GM12878 (cell line): ENCODE measurements at places on chromosomes 12 and 14.

- no peak for DNase-seq
These were observed 9.7 kb downstream of the TEDC1 start for GRCh38 chr14:105500726-105501101.

DNA sequence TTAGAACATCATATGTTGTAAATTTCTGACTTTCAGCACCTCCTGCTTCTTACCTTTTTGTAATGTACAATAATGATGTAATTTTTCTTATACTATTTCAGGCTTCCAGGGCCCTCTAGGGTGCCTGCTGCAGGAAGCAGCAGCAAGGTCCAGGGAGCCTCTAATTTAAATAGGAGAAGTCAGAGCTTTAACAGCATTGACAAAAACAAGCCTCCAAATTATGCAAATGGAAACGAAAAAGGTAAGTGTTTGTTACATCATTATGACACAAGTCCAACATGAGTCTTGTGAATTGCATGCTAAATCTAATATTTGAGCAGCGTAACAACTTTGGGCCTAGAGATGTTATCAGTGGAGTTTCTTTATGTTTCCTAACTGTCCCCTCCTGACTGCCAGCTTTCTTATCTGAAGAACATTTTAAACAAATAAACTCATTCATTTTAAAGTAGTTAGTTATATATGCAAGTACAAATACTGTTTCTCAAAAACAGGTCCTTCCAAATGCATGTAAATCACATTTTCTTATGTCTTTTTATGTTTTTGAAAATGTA is 167.6 kb downstream of the NAV3 start:
- DNase-seq: no peak

- no peak for DNase-seq
These were observed 341.0 kb downstream of the ZFP36L1 start for GRCh38 chr14:68451696-68452373.

DNA sequence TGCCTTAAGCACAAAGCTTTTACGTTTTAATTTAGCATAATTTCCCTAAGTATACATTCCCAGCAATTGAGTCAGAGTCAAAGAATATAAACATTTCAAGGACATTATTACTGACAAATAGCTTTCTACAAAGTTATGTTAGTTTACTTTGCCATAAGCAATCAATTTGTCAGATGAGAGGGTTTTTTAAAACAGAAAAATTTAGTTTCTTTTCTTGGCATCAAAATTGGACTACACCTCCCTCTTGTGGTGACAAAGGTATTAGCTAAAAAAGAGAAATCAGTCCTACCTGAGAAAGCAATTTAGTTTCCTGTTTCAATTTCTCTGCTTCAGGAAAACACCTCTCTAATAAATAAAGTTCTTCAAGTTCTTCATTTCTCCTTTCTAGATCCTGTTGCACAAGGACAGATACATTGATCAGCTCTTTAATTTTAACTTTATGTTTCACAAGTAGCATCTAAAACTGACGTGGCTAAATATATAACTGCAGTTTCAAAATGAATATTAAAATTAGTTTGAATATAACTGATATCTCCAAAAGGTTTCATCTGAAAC is 39.9 kb downstream of the DNAI7 start:
- peak; percentile 57 for DNase-seq
